Stimulated activated CD4-positive, alpha-beta T cell treated with anti-CD3 and anti-CD28 coated beads, Interleukin-1b, Interleukin-23, amount 100 ng/mL, for 48 hours (primary cell): ENCODE measurements at places on chromosomes 6 and 20.

DNA sequence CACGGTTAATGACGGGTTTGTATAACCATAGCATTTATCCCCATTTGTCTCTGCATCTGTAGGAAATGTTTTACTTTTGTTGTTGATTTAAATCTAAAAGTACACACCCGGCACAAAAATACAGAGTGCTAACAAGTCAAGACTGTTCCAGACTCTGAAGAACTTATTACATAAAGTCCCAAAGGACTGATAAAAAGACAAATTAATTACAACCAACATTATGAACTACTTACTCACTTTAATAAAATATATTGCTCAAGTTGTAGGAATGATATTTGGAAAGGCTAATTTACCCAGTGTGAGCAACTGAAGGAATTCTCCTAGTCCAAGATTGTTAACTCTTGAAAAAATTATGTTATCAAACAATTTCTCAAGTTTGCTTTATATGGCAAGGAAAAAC is 115.6 kb downstream of the KIF13A start:
- DNase-seq, result no peak

- DNase-seq, result no peak
Observed at GRCh38 chr6:55512904-55513303, 66.1 kb downstream of the HMGCLL1 start.

GRCh38 chr6:5325173-5325572 is 63.9 kb downstream of the FARS2 start:
- no peak for DNase-seq

DNA sequence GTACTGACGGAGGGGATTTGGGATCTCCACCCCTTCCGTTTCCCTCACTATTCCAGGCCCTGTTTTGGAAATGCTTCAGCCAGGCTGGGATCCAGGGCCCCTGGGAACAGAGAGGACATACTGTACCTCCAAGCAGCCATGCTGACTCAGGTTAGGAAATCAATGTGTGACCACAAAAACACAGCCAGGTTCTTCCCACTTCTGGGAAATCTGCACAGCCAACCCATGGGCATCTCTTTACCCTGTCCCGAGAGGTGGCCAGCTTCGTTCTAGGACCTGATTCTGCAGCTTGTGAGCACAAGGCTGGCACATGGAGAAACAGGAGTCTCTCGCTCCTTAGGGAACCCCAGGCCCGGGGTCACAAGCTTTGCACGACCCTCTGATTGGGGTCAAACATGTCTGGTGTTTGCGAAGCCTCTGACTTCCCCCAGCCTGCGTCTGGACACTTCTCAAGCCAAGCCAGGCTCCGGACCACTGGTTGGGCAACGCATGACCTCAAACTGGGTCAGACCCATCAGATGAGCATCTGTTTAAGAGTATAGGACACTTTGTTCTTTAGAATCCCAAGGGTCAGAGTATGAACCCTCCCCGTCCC is 8.3 kb upstream of the TTPAL start:
- no peak for DNase-seq

DNA sequence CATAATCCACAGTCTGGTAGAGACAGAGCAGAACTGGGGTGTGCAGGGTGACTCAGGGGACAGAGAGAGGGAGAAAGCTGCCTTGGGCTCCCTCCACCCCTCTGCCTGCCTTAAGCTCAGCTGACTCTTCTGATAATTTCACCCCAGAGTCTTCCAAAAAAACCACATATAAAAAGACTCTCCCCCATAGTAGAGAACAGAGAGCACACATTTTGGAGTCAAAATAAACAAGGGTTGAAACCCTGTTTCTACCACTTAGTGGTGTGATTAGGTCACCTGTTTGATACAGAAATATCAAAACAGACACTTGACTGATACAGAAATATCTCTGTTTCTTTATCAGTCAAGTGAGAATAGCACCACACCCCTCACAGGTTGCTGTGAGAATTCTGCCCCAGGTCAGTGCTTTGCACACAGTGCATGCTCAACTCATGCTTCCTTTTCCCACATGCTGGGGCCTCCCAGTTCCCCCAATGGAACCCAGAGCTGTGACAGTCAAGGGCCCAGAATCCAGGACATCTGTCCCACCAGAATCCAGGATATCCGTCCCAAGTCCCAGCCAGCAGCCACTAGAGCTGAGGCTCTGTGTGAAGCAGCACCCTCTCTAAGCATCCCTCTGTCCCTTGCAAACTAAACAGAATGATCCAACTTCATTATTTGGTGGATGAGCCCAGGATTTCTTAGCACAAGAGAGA is 1.2 kb downstream of the TREML2 start:
- DNase-seq, result peak; percentile 39

DNA sequence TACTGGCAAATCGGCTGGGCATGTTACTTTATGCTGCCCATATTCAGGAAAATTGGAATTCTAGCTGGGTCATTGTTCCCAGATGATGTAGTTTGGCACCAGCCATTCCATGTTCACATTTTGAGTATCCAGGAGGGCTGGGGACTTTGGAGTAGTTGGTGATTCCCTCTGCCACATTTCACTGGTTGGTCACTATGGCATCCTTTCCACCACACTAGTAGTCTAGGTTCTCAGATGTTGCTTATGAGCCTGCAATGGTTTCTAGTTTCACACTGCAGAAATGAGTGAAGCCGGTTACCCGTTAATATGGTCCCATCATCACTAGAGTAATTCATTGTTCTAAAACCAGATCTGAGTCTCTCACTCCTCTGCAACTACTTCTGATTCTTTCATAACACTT is 4.6 kb downstream of the PTPN1 start:
- DNase-seq, result no peak

GRCh38 chr6:8707956-8708772 is 272.8 kb upstream of the SLC35B3 start:
- DNase-seq, result no peak

- no peak for DNase-seq
Observed at GRCh38 chr6:116126032-116126431, at the start of gene COL10A1. Gene COL10A1, minus strand, starts transcription at chr6:116126132. Its CDS starts 640 bp downstream, at chr6:116125492.

DNA sequence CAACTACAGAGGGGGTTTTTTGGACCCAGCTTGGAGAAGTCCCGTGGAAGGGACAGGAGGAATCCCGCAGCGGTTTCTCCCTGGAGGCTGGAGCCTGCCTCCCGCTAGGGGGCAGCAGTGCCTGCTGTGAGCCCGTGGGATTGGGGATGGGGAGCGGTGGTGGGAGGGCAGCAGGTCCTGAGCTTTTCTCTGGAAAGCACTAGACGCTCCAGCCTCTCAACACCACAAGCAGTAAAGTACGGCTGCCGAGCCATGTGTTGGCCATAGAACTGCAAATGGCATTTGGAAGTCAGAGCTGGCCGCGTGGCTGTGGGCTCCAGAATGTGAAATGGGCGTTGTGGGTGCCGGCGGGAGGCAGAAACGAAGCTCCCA is 47.8 kb downstream of the GMPR start:
- no peak for DNase-seq

- no peak for DNase-seq
Observed at GRCh38 chr20:51650685-51651134, 108.2 kb upstream of the NFATC2 start.
